ENCODE measurements at places on chromosomes 1 and 21.

DNA sequence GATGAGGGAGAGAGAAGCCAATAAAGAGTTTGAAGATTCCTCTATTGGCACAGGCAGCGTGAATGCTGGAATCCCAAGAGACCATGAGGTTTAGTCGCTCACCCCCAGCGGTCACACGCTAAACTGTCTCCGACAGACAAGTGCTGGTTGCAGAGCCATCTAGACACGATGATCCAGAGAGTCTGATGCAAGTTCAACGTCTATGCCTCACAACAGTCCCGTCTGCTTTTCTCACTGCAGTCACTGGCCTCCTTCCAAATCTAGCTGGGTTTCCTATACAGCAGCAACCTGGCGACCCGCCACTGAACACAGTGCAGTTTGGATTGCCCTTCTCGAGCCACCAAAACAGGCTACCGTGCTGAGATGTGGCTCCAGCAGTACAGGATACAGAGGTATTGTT, 98.6 kb upstream of the KRTAP19-8 start:
- no peak for DNase-seq

- no peak for DNase-seq
Measured at GRCh38 chr1:87165177-87165576, 163.5 kb upstream of the LMO4 start.

- DNase-seq, result no peak
Measured at GRCh38 chr1:163063143-163063542, 6.0 kb upstream of the RGS4 start.

GRCh38 chr1:221279146-221279545, 399.9 kb downstream of the HLX start:
- no peak for DNase-seq

- no peak for DNase-seq
Measured at GRCh38 chr21:15144026-15144425, 79.2 kb upstream of the NRIP1 start.

DNA sequence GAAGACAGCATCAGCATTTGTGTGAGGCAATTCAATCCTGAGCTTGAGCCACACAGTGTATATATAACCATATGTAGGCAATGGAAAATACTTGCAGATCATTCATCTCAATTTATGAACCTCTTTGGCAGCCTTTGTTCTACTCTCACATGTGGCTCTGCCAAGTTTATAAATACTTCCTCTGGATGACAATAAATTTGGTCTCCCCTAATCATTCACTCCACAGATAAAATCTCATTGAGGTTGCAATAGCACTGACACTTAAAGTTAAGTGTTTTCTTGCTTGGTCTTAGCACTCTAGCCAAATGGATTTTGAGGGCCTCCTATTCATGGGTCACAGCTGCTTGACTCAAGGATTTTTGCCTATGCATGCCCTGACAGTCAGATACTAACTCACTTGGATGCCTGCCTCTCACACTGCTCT, 136.6 kb upstream of the VANGL1 start:
- no peak for DNase-seq

DNA sequence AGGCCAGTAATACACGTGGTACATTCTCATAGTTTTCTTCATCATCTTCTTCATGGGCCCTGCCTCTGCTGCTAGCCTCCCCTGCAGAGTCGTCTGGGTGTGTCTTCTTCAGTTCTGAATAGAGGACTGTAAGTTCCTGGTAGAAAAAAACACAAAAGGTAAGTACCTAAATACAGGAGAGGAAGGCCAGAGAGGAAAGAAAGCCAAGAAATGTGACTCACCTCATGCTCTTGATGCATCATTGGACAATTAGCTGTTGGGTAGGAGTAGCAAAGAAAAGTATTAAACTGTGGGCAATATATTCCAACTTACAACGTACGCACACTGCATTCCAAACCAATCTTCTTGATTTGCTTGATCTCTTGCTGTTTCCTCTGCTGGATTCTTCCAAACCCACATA, 21.8 kb downstream of the FCRL3 start:
- no peak for DNase-seq

- no peak for DNase-seq
Measured at GRCh38 chr1:180563026-180563827, 4.5 kb downstream of the OVAAL start.

DNA sequence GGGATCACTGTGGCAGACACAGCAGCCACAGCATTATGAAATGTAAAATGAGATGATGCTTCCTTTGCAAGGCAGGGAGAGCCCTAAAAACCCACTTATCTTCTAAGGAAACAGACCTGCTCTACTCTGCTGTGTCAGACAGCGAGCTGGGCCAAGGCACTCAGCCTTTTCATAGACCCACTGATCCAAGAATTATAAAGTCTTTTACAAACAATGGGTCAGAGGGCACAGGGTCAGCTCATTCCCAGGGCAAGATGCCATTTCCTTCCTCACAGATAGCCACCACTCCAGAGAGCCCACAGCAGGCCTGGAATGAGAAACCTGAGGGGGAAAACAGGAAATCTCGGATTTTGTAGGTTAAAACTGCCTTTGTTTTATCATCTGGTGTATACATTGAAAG, 42.9 kb downstream of the CASQ2 start:
- no peak for DNase-seq

- DNase-seq, result no peak
Measured at GRCh38 chr1:59814901-59815825, at the start of gene HOOK1. HOOK1 (plus strand) TSS chr1:59814949; CDS start chr1:59815118, 169 bp downstream.

- DNase-seq, result no peak
Measured at GRCh38 chr21:39660191-39660980, 47.6 kb downstream of the B3GALT5 start.

- DNase-seq, result no peak
Measured at GRCh38 chr1:223245411-223245810, 102.4 kb upstream of the TLR5 start.

Measured in CD4-positive, alpha-beta T cell treated with Interleukin-4 for 4 hours (primary cell).